ENCODE measurements at places on chromosomes 11 and 22.

GRCh38 chr22:19723983-19724827, 866 bp downstream of the GP1BB start:
- DNase-seq, result no peak

DNA sequence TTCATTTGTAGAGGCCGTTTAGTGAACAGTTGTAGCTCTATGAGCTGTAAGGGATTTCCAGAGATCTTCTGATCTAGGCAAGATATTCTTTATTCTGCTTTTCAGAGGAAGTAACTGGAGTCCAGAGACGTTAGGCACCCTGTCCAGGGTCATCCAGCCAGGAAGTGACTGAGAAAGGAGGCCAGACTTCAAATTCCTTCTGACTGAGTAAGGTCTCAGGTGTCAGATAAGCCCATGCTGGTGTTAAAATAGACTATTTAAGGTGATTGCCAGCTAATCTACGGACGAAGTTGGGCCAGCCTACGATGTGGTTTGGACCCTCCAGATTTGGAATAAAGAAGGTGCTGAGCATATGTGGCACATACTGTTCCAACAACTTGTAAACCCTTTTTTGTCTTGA, 54.6 kb downstream of the GRIK4 start:
- DNase-seq, result no peak

- DNase-seq, result no peak
Measured at GRCh38 chr22:38204784-38205183, 3.0 kb downstream of the MAFF start.

DNA sequence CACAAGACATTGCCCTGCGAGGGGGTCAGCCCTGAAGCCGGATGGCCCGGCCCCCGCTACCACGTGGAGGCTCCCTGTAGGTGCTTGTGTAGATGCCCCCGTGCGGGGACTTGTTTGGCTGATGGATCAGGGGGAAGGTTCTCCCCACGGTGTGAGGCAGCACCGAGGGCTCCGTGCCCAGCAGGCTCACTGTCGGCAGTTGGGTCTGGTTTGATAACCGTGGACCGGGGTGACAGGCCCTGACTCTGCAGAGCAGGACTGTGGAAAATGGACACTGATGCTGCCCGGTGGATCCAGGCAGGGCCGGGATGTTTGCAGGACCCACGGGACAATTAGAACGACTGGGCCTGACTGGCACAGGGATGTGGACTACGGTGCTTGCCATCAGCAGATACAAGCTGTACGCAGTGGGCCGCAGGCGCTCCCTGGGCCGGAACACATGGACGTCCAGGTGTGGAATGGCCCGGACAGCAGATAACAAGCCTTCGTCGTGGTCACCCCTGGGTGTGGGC, 19.0 kb downstream of the KCNQ1 start:
- no peak for DNase-seq

DNA sequence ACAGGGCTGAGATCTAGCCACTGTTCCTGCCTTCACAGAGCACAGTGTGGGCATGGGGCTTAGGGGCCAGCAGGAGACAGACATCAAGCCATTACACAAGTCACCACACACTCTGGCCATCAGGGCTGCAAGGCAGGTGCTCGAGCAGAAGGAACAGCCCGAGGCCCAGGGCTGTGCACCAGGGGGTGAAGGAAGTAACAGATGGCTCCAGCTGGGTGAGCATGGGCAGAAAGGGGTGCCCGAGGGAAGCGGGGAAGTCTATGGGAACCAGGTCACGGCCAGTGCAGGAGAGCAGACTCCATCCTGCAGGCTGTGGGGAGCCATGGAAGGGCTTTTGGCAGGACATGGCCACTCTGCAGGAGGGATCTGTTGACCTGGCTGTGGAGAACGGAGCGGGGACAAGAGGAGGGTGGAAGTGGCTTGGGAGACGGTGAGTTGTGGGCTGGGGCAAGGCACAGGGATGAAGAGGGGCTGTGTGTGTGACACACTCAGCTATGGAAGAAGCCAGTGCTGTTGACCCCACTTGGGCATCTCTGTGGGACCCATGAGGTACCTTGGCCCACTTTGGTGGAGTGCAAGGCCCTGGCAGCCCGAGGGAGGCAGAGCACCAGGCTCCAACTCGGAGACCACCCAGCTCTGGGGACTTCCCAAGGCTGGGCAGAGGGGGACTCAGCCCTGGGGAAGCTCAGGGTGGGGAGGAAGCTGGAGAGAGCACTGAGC, 3.6 kb downstream of the C11orf68 start:
- no peak for DNase-seq

GRCh38 chr11:19978668-19979518, 181.4 kb downstream of the DBX1 start:
- no peak for DNase-seq

DNA sequence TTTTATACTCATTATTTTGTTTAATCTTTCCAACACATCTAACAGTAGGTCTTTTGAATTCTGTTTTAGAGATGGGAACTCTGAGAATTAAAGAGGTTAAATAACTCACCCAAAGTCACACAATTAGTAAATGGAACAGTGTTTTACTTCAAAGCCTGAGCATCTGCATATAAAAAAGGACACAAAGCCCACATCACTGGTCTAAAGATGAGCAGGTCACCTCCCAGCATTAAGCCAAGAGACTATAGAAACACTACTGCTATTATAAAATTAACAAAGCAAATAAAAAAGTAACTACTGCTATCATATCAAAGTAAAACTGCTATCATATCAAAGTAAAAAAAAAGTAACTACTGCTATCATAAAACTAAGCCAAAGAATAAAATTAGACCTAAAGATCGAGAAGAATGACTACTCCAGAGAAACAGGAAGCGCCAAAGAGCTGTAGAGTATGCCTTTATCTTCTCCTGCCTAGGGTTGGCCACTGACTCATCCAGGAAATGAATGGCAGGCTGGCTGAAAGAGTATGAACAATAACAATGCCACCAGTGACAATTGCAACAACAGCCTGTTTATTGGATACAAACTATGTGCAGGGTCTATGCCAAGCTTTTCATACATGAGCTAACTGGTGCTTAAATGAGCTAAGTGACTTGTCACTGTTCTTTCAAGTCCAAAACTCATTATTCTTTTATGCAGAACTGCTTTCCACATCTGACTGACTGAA, 1153.0 kb upstream of the TENM4 start:
- DNase-seq, result no peak

DNA sequence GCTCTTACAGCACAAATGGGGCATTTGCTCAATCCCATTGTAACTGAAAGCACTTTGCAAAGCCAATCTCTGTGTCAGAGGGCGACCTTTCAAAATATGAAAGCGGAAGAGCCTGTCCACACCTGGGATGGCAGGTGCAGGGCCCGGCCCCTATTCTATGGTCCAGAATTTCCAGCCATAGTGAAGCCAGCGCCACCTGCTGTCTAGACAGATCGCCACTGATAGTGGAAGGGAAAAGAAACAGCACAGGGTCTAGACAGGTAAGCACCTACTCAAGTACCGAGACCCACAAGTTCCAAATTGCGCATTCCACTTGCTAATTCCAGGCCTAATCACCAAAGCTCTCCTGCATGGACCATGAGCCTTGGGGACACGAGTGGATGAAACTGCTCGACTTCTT, 141.4 kb downstream of the NTM start:
- no peak for DNase-seq

- no peak for DNase-seq
Measured at GRCh38 chr11:116731821-116732220, 41.0 kb downstream of the BUD13 start.

DNA sequence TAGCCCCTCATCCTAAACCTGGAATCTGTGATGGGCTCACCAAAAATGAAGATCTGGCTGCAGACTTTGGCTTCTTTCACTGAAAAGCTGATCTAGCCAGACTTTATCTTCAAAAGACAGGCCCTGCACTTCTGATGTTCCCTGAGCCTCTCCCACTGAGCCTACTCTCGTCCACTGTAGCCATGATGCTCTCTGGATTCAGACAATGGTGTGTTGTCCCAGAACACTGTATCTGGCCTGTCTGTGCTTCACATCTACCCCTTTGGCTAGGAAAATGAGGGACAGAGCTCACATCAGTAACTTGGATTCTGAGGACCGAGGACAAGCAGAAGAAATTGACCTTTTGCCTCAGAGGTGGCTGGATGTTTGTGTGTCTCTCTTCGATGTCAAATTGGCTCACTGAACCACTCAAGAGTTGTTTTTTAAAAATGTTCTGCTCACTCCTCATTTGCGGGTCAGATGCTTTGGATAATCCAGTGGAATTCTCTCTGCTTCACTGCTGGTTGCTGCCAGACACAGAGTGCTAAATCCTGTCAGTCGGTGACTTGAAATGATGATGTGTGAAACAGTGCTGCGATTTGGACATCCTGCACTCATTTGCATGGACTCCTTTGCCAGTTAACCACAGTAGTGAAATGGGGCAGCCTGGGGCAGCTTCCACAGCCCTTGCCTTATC, 67.5 kb downstream of the ARFGAP2 start:
- DNase-seq, result no peak

DNA sequence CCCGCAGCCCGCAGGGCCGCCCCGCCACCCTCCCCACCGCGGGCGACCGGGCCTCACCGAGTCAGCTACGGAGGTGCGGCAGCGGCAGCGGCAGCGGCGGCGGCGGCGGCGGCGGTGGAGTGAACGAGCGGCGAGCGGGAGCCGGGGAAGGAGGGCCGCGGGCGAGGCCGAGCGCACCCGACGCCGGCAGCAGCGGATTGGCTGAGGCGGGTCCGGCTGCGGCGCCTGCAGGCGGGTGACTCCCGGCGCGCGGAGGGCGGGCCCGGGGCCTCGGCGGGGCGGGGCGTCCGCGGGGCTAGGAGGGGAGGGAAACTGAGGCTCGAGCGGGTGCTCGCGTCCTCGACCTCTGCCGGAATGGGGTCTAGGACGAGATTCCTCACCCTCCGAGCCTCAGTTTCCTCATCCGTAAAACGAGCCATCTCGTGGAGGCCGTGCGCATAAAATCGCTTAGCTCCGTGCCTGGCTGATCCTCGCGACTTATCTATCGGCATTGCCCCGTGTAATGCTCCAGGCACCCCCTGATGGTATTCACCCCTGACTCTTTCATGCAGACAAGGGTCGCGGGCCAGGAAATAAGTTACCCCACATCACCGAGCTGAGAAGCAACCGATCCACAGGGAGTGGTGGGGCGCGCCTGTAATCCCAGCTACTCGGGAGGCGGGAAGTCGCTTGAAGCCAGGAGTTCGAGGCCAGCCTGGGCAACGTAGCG, at the start of gene CPT1A:
Gene CPT1A (minus strand): TSS at position 199 of the 709 bp plus-strand sequence. CDS start 26,442 bp downstream, outside the sequence.
- DNase-seq, result no peak

GRCh38 chr11:70200212-70200844, 2.8 kb upstream of the FADD start:
- DNase-seq, result no peak

- DNase-seq, result no peak
Measured at GRCh38 chr11:42974510-42975179, 337.2 kb upstream of the API5 start.

All from stimulated activated CD8-positive, alpha-beta memory T cell treated with anti-CD3 and anti-CD28 coated beads, Interleukin-4, amount 100 ng/mL, for 4 hours (primary cell).